Effector memory CD4-positive, alpha-beta T cell (primary cell): ENCODE measurements at places on chromosomes 16 and 17.

DNA sequence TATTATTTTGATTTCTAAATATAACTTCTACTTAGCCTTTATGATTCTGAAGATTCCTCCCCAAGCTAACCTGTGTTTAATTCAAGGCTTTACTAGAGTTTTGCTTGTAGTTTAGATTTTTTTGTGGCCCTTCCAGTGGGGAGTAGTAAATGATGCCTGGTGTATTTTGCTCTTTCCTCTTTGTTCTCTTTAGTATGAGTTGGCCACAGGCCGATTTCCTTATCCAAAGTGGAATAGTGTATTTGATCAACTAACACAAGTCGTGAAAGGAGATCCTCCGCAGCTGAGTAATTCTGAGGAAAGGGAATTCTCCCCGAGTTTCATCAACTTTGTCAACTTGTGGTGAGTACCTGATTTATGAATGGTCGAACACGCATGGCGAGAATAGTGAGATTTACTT, 108.3 kb downstream of the MAP2K4 start:
- DNase-seq: no peak

- DNase-seq: no peak
These were observed at the start of gene TMC7 for GRCh38 chr16:18983565-18984434. Gene TMC7 (plus strand): TSS chr16:18983934. CDS start chr16:18984064, 130 bp downstream.

DNA sequence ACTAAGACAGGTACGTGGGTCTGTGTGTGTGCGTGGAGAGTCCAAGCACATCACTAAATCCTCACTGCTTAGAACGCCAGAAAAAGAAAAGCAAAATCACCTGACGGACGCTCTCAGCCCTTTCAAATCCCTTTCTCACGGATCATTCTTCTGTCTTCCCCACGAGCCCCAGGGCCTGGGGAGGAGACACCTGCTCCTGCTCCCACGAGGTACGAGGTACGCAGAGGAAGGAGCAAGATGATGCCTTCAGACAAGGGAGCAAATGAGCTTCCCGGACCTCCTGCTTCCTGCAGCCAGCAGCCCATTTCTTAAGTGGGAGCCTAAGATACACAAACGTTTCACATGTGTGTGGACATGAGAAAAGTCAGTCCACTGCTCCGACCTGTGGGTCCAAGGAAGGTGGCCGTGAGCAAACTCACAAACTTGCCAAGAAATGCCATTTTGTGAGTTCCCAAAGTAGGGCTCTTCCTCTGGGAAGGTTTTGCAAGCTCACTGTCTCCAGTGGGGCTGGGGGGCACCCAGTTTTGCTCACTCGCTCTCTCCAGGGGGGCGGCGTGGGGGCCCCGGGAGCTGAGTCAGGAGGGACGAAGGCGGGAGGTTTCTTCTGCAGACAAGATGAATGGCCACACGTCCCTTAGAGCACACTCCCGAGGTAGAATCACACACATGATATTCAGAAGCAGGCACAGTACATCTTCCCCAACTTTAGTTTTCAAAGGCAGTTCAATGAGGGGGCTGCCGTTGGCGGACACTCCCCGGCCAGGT, 68.1 kb downstream of the MRM3 start:
- no peak for DNase-seq

DNA sequence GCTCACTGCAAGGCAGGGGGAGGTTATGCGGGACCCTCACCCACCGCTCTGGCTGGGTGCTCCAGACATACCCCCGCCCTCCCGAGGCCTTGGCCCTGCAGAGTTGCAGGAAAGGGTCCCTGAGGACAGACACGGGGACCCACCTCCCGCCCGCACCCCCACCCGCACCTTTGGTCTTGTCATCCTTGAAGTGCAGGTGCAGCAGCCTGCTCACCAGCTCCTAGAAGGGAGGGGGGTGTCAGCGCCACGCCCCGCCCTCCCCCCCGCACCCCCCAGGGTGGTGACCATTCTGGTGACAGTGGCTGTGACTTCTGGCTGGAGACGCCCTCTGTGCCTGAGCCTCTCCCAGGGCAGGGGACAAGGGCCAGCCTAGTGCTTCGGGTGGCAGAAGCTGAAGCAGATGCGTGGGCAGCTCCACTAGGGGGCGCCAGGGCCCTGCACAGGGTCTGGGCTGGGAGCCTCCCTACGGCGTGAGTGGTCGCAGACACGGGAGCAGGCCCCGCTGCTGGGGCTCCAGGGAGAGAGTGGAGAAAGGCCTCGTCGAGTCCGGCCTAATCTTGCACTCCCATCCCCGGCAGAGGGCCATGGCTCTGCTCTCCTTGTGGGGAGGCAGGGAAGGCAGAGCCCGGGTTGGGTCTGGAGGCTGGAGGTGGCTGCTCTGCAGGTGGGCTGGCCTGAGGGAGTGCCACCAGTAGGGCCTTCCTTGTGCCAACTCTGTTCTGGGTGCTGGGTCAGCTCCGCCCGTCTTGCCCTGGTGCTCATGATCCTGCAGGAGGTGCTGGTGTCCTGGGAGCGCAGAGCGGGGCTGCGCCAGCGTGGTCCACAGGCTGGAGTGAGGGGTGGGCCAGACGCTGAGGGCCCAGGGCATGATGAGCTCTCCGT, 2.7 kb downstream of the CENPX start:
- peak; percentile 27 for DNase-seq

DNA sequence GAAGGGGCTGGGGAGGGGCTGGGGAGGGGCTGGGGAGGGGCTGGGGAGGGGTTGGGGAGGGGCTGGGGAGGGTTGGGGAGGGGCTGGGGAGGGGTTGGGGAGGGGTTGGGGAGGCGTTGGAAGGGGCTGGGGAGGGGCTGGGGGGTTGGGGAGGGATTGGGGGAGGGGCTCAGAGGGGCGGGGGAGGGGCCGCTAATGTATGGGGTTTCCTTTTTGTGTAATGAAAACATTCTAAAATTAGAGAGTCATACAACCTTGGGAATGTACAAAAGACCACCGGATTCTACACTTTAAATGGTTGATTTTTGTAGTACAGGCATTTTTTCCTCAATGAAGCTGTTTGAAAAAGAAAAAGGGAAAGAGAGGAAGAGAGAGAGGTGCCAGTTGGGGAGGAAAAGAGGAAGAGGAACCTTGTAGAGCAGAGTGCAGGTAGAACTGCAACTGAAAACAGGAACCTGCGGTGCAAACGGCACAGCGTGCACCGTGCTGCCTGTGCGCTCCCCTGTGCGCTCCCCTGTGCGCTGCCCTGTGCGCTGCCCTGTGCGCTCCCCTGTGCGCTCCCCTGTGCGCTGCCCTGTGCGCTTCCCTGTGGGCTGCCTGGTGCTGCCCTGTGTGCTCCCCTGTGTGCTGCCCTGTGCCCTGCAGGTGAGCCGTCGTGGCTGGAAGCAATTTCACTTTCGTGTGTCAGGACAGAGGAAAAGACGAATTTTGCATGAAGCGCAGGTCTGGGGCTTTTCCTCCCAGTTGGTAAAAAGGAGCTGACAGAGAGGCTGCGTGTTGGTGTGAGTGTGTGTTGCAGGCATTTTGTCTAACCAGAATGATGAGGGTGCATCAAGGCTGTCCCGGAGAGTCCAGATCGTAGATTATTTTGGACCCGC, 40.8 kb downstream of the METRNL start:
- no peak for DNase-seq

GRCh38 chr17:6177941-6178694, 107.9 kb downstream of the WSCD1 start:
- DNase-seq: no peak

- DNase-seq: no peak
These were observed 22.7 kb downstream of the FAM83G start for GRCh38 chr17:18981642-18982424.

- no peak for DNase-seq
These were observed 72.4 kb downstream of the MRM1 start for GRCh38 chr17:36673637-36674277.
